ENCODE measurements at places on chromosomes 5 and 9.
A peak's percentile ranks its signal among the peaks of the same experiment; 100 is the strongest.

GRCh38 chr5:65914641-65915196 lies 11.7 kb upstream of the ERBIN start:
- no peak for DNase-seq

DNA sequence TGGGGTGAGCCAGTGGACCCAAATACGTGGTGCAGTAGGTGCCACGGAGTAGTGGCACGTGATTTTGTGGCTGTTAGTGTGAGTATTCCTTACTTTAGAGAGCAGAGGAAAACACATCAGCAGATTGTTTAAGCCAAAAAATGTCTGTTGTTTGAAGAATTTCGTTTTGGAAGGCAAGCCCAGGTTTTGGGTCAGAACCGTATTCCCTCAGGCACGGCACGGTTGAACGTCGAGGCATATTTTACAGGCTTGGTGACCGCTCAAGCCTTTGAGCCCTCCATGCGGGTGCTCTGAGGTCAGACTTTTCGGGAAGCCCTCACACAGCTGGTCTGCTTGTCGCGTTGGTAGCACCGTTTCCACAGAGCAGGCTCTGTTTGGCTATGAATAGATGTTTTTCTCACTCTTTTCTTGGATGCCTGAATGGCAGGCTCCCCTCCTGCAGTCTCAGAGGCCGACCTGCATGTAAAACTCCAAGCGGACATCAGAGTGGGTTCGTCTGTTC lies 27.2 kb downstream of the NEK6 start:
- DNase-seq = peak; percentile 66

DNA sequence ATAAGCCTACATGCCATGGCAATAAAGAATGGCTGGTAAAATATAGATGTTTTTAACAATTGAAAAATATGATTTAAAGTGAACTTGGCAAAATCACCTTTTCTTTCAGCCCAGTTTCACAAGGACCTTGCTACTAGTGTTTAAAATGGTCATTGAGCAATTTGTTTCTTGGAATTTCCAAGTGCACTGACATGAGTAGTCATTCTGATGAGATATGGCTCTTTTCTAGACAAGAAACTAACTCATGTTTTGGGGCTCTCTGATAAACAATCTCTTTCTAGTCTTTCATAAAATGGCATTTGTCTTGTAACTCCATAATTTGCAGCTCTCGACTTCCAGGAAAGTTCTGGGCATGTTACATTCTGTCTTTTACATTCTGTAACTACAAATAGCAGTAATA lies 176.8 kb downstream of the NR2F1-AS1 start:
- DNase-seq = no peak

- no peak for DNase-seq
Observed at GRCh38 chr5:149471406-149472183, 79.6 kb downstream of the CSNK1A1 start.

DNA sequence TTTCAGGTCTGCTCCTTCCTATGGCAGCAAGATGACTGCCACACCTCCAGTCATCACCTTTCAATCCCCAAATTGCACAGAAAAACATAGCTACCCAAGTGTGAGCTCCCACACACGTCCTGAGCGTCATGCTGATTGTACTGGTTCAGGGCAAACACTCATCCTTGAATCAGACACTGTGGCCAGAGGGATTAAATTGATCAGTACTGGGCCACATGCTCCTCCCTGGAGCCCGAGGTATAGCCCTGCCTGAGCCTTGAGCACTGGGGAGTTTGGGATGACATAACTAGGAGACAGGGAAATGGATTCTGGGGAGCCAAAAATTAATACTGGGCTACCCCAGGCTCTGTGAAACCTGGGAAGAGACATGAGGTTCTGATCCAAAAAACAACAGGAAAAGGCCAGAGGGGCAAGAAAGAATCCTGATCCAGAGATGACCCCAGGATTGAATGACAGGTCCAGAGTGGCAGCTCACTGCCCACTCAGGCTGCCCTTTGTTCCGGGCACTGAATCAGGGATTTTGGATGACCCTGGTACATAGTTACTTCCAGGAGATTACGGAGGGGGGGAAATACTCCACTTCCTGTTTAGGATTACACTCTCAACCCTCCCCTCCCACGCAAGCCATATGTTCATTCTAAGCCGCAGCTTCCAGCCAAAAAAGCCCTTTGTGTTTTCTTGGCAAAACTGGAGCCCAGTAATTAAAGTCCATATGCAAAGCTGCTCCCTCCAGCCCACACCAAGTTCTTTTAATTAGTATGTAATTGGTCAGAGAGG lies 141.6 kb upstream of the SPRY4 start:
- DNase-seq = no peak

- peak; percentile 10 for DNase-seq
Observed at GRCh38 chr5:87886164-87886563, 382.5 kb downstream of the TMEM161B start.

DNA sequence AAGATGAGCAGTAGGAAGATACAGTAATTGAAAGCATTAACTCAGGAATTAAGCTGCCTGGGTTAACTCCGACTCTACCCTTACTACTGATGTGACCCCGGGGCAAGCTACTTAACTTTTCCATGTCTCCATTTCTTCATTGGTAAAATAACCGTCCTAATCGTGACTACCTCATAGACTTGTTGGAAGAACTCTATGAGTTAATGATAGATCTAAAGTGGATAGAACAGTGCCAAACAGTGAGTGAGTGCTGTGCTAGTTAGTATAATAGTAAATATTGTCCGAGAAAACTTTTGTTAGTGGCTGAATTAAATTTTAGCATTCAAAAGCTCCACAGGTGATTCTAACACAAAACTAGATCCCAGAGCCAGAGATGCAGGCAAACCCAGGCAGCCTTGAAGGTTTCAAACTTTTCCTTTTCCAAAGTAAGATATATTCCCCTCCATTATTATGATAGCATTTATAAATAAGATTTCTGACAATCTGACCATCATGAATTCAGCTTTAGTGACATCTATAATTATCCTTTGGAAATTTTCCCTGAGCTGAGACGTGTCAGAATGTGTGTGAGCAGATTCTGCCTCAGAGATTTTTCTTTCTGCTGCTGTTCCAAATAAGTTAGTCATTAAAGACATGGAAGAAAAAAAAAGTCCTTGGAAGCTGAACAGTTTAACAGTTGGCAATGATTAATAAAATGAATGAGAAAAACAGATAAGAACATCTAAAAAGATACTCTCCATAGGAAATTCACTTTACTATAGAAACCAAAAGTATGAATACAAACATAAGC lies 369.5 kb downstream of the PRELID2 start:
- no peak for DNase-seq

- no peak for DNase-seq
Observed at GRCh38 chr5:133267601-133268000, 215.8 kb downstream of the HSPA4 start.

- DNase-seq = no peak
Observed at GRCh38 chr5:109249126-109249525, 160.6 kb downstream of the PJA2 start.

DNA sequence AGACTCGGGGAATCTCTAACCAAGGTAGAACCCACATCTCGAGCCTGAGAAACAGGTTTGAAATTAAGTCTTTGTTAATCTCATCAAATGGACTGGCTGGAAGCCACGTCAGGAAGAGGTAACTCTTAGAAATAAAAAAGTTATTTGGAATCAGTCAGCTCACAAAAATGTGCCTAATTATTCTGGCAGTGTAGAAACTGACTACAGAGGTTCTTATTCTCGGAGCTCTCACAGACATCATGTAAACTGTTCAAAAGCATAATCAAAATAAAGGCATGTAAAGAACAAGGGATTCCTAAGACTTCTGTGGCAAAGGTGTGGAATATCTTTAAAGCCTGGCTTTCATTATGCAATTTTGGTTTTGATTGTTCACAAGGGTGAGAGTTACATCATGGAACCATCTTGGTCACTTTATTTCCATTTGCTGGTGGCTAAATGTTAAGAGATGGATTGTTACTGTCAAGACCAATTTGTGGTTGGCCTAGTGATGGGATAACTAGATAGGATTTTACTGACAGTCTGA lies 85.1 kb downstream of the OTULIN start:
- no peak for DNase-seq

- DNase-seq = no peak
Observed at GRCh38 chr5:80668016-80668969, 13.5 kb upstream of the DHFR start.

DNA sequence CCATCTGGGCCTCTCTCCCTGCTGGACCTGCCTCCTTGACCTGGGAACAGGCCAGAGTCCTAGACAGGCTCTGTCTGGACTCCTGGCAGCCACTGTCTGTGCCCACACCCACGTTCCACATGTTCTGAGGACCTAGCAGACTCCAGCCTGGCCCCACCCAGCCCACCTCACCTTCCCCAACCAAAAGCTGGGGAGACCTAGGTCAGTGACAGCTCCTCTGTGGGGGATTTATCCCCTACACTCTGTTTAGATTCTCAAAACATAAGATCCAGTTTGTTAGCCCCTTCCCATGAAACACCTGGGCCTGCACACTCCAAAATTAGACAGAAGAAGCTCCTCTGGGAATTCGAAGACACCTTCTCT lies 59.8 kb upstream of the ADAMTS2 start:
- no peak for DNase-seq

- no peak for DNase-seq
Observed at GRCh38 chr9:22742401-22742800, 295.8 kb downstream of the DMRTA1 start.

GRCh38 chr5:56853698-56854097 lies 38.3 kb downstream of the MAP3K1 start:
- no peak for DNase-seq

DNA sequence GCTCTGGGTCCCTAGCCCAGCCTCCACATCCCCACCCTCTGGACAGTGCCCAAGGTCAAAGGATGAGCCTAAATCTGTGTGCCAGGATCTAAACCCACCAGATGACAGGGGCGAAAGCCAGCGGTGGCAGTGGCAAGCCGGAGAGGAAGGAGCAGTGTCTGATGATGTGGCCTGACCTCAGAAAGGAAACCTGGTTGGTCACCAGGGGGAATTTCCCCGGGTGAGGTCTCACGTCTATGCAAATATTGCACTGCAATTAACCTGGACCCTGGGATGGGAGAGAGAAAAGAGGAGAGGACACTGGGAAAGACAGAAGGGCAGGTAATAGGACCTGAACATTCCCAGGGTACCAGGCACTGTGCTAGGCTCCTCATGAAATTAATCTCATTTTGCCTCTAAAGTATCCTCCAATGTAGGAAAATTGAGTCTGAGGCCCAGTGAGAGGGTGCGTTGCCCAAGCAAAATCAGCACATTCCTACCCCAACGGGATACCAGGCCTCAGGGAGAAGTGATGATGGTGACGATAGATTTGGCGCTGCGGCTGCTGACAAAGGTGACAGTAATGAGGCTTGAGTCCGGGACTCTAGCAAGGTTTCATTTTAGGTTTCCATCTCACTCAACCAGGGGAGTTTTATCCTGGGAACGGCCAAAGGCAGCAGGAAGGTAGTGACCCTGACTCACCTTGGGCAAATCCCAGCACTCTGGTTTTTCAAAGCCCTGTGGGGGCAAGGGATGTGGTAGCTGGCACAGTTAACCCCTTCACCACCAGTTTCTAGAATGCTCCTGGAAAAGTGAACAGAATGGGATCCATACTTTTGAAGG lies 13.4 kb upstream of the TNIP1 start:
- DNase-seq = no peak

DNA sequence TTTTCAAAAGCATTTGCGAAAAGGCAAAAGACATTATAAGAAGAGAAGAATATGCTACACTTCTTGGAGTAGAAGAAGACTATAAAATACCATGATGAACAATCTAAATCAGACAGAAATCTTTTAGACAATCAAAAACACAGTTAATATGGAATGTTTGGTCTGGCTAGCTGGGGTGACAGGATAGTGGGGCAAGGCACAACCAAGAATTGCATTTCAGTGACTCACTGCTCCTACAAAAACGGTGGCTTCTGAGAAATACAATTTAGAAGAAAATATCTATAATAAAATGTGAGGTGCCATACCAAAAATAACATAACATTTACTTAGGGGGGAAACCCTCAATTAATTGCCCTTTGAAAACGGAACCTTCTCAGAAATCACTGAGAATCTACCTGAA lies 363.4 kb downstream of the NPR3 start:
- no peak for DNase-seq

DNA sequence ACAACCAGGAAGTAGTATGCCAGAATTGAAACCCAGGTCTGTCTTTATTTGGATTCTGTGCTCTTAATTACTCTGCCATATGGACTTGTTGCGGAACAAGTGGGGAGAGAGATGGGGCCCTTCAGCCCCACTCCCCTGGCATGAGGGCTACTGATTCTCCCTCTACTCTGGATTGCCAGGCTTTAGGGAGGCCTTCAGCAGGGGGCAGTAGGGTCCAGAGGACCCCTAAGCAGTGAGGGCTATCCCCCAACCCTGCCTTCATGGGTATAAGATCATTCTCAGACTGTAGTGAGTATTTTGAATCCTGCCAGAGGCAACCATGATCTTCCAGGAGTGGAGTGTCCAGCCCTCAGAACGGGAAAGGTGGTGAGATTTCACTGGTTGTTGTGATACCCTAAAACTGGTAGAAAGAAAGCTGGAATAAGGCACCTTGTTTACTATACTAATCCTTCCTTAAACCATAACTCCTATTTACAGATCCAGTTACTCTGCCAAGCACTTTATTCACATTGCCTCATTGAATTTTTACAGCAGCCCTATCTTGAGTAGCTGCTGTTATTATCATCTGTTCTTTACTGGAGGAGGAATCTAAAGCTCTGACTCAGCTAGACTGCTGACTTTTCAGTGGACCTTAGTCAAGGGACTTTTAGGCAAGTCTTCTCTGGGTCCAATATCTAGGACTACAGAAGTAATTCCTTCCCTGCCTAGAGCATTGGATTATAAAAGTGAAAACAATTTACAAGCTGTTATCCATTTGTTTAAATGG lies 31.3 kb upstream of the LARP1 start:
- no peak for DNase-seq

DNA sequence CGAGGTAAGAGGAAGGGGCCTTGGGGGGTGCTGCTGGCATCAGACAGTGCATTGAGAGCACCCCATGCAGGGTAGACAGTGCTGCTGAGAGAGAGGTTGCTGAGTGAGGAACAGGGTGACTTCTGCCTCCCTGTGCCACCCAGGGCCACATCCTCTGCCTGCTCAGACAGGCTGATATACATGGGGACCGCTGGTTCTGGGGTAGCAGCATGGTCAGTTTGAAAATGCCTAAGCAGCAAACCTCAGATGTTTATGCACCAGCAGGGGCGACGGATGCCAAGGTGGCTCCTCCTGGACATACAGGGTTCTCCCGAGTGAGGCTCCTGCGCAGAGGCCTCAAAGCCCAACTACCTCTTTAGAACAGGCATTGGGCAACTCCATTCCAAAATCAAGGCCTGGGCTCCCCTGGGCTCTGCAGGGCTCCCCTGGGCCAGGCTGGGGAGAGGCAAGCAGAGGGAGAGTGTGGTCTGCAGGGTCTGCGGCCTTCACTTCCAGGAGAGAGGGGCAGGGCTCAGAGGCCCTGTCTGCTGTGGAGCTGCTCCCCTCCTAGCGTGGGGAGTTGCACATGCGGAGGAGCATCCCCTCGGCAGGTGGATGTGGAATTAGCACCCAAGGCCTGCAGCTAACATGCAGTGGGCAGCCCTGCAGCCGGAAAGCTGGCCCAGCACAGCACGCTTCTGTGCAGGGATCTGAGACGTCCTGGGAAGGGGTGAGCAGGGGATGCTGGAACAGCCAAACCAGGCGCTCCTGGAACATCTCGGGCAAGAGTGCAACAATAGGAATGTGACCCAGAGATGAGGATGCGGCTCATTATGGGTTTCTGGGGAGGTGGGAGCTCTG lies 46.5 kb downstream of the IRX2 start:
- DNase-seq = no peak

Data from putamen (tissue), 1 donor.